GM23248 (cell line): ENCODE measurements at places on chromosomes 1 and 21. TPM values are rescaled to one million over a fixed set of nuclear protein-coding genes. Genes with fewer than 3 reads are reported as not detected.
A peak's percentile ranks its signal among the peaks of the same experiment; 100 is the strongest.

- no peak for DNase-seq
Observed at GRCh38 chr1:247905181-247905580, 9.8 kb downstream of the OR2W3 start.

- DNase-seq = peak; percentile 97
Observed at GRCh38 chr1:201696217-201696761, 132.7 kb upstream of the IPO9 start.

GRCh38 chr1:229209816-229210215 lies 61.1 kb upstream of the RAB4A start:
- peak; percentile 4 for DNase-seq

GRCh38 chr1:4655674-4656532 lies 1.5 kb downstream of the AJAP1 start:
- DNase-seq = peak; percentile 56

DNA sequence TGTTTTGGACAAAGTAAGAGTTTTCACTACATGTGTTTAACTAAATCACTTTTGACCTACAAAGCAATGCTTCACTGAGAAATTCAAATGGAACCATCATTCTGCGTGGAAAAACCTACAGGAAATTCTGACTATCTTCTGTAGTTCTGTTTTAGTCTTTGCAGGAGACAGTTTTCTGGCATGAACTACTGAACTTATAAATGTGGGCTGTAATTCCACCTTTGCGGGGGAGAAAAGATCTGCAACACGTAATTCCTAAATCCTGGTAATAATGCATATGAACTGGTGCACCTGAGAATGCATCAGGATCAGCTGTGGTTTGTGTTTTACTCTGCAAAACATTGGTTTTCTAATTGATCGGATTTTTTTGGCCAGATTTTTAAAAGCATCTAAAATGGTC lies 106.0 kb downstream of the VPS13D start:
- no peak for DNase-seq

DNA sequence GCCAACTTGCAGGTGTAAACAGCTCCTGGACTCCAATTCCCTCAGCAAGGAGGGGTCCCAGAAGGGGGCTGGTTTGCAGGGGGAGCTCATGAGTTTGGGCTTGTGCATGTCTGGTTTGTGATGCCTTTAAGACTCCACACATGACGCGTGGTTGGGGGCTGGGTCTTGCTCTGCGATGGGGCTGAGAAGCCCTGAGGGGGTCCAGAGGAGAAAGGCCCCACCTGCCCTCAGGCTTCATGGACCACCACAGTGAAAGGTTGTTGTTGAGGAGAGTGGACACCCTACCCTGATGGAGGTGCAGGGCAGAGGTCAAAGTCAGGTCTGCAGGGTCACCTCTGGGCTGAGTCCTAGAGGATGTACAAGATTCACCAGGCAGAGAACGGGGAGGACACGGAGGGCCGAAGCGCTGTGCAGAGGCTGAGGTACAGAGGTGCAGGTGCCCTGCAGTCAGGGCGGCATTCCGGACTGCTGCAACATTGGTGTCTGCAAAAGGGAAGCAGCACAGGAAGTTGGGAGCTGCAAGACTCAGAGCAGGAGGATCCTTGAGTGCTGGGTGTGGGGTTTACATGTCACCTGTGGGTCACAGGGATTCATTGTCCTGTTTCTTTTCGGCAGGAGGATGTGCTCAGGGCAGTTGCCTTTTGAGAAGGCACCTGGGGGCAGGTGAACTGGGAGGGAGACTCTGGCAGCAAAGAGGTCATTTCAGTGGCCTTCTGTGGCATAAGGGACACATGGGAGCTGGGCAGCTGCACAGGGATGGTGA lies 399.4 kb downstream of the PTPRU start:
- no peak for DNase-seq

DNA sequence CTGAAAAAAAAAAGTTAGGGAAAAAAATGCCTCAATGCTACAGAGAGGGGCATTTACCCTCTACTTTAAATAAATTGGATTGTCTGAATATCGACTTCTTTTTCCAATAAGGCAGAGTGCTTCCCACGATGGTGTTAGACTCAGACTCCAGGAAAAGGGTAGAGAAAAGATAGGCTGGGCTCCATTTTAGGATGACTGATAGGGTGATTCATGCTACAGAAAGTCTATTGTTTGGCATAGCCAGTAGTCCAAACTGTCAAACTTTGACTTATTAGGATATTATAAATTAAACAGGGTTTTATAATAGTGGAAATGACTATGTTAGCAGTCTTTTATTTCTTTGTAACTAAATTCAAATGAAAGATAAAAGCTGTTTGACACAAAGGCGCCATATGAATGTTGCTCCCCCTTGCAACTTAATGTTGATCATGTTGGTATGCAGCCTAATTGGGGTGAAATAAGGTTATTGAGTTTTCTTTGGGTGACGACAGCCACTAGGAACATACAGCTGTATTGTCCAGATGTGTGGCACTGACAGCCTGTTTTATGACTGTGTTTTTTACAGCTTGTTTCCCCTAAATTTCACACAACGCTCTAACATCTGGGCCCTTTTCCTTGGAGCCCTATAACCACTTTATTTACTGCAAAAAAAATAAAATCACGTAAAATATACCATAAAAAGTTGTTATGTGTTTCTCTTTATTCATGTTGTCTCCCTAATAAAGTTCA lies 69.3 kb downstream of the SPAG17 start:
- peak; percentile 74 for DNase-seq

DNA sequence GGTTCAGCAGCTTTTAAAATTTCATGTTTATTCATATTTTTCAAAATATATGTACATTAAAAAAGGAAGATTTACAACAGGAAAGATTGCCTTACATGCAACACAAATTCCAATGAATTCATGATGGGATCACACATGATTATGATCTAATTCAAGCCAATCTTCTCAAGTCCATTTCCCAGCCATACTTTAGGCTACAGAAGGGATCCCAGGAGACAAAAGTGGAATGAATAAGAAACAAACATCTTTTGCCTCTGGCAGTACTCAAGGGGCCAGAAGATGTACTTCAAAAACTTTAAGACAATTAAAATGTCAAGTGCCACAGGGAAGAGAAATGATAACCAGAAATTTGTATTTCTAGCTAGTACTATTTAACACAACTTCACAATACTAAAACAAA lies 10.2 kb upstream of the SH2D5 start:
- peak; percentile 33 for DNase-seq

DNA sequence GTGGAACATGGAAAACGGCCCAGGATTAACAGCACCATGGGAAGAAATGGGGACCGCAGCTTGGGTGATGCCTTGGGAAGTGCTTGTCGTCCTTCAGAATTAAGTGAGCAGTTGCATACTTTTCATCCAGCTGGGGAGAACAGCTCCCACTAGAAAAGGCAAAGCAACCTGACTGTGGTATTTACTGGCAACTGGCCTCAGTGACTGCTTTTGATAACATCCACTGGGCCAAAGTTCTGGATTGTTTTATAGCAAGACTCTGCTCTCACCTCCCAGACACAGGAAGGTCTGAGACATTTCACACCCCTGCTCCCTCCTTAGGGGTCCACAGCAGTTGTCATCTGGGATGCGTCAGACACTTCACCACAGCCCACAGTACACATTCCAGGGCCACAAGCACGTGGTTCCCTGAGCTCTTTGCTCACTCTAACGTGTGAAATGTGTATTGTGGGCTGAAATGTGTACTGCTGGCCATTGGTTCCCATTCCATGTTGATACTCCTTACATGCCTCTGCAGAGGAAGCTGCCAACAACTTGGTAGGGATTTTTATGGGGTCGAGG lies 6.6 kb downstream of the PAPPA2 start:
- DNase-seq = peak; percentile 54

- no peak for DNase-seq
Observed at GRCh38 chr1:226787071-226787470, 48.0 kb upstream of the ITPKB start.

DNA sequence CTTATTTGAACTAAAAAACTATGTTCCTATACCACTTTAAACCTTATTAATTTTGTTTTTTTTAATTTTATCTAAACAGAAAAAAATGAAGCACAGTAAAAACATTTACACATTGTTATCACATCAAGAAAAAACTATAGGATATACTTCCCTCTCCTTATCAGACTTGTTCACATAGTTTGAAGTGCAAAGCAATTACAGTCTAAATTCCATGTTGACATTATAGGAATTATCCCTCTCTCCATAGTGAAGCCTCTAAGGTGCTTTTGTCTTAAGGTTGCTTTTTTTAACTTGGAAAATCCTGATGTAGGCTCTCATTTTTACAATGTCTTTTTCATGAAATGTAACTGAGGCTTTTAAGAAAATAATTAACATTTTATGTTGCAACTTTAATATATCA lies 85.8 kb downstream of the RGS21 start:
- DNase-seq = no peak

DNA sequence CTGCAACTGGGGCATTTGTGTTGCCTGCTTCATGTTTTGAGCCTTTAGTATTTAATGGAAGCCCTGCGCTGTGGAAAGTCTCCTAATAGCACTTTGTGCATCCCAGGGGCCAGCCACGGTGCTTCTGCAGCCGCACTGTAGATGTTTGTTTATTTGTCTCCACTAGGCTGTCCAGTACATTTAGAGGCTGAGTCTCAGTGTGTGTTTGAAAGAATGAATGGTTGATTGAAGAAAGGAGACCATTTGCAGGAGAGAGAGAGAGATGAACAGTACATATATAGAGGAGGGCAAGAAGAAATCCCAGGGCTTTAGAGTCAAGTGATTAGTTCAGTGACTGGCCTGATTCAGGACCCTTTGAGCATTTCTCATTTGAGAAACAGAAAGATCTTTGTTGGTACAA lies 33.9 kb downstream of the MPZL1 start:
- DNase-seq = no peak

DNA sequence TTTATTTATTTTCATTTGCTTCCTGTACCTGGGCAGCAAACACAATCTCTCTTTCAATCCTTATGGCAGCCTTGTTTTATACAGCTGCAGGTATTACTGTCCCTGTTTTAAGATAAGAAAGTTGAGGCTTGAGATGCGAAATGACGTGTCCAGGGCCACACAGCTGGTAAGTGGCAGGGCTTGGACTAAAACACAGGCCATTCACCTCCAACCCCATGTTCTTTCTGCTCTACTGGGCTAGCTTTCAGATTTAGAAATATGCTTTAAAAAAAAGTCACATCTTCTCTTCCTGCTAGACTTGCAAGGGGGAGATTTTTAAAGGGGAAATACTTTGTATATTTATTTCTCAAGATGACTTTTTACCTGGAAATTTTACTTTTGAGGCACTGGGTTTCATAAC lies 62.8 kb downstream of the CNST start:
- DNase-seq = no peak

DNA sequence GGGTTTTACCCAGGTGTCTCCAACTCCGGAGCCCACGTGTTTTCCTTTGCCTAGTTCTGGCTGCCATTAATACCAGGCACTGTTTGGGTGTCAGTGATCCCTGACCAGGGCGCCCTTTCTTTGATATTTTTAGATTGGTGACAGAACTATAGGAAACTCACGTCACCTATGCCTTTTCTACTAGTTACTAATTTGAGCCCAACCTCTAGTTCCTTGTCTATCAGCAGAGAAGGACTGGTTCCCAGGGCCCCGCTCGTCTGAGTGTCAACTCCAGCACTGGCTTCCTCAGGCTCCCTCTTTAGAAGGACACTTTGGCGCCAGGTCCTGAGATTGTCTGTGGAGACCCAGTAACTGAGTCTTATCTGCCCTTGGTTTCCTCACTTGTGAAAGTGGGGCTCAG lies 9.4 kb downstream of the MFN2 start:
- no peak for DNase-seq

TSPEAR gene
- total RNA-seq = not detected in 2 replicates

CA6 gene
- total RNA-seq = not detected in 2 replicates

AQP10 gene
- not detected in 2 replicates for total RNA-seq

OR2G6 gene
- not detected in 2 replicates for total RNA-seq

ASTN1 gene
- not detected in 2 replicates for total RNA-seq

TSNAX gene
- total RNA-seq = 36.7 and 39.4 TPM in 2 replicates

HHIPL2 gene
- total RNA-seq = 0.25 and 1.3 TPM in 2 replicates

ATP13A2 gene
- total RNA-seq = 29.6 and 44.6 TPM in 2 replicates

ODR4 gene
- 12.6 and 18.6 TPM in 2 replicates for total RNA-seq

A3GALT2 gene
- total RNA-seq = not detected in 2 replicates
